Fibroblast of skin of scalp (primary cell): ENCODE measurements at places on chromosomes 6 and 20.
A peak's percentile ranks its signal among the peaks of the same experiment; 100 is the strongest.

GRCh38 chr6:16257999-16258708 is 19.8 kb downstream of the GMPR start:
- DNase-seq = no peak

DNA sequence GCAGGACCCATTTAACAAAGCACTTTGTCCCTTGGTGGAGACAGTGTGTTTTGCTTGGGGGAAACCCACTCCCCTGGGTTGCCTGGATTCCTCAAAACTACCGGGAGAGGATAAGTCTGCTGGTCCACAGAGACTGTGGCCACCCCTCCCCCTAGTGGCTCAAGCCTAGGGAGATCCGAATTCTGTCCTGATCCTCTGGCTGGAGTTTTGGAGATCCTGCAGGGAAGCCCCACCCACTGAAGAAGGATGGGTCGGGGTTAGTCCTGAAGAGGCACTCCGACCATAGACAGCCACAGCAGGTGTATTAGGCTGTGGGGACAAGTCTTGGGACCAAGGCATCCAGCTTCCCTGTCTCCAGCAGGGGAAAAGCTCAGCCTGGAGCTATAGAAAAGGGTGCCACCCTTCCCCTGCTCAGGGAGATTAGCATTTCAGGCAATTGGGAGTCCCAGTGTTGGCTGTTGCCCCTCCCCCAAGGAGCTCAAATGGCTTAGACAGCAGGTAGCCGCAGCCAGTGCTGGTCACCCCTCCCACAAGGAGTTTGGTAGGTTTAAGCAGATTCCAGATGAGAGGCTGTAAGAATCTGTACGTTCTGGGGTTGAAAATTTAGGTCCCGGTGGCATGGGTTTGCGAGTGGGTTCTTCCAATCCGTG is 750.0 kb downstream of the TBC1D32 start:
- DNase-seq = no peak

GRCh38 chr6:169752074-169752623 is 727 bp downstream of the ERMARD start:
- DNase-seq = no peak

- DNase-seq = peak; percentile 82
Observed at GRCh38 chr20:19495905-19496703, 262.0 kb upstream of the RIN2 start.

DNA sequence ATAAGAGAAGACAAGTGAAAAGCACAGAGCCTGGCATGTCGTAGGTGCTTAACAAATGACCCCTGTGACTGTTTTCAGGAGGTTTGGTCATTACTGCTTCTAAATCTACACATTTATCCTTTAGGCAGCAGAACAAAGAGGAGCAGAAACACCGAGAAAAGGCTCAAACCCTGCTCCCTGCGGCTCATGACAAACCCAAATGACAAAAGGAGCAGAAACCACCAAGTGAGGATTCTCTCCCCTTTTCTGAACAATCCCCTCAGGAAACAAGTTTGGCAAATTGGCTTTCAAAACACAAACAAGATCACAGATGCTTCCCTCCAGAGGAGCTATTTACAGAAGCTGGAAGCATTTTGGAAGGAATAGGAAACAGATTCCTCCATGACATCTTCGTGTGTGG is 15.8 kb upstream of the SIRPG start:
- no peak for DNase-seq

DNA sequence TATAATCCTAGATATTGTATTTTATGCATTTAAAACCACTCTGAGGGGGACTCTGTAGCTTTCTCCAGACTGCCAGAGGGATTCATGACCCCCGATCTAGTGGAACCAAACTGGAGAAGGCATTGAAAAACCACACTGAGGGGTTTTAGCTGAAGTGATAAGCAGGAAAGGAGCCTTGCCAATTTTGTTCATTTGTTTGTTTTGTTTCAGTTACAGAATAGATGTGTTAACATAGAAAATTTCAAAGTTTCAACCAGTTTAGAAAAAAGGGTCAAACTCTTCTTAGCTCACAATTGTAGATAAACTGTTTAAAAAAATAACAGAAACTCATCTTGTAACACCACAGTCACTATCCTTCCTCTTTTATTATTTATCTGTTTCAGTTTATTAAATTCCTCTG is 19.8 kb downstream of the TAB2 start:
- DNase-seq = no peak

DNA sequence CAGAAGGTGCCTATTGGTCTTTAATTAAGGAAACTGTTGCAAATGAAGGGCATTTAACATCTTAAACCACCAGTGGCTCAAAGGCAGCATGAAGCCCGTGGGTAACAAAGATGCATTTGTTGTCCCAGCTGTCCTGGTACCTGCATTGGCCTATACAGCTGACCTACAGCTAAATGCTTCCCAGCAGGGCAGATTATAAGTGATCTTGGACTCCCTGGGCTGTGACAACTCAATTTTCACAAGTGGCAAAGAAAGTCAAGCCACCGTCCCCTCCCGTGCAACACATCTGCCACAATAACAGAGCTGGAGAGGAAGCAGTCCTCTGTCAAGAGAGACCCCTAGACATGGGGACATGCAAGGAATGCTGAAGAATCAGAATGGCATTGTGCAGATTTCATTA is 31.5 kb upstream of the EDN3 start:
- no peak for DNase-seq

GRCh38 chr20:4195499-4195898 is 180.1 kb upstream of the RNF24 start:
- DNase-seq = peak; percentile 48

DNA sequence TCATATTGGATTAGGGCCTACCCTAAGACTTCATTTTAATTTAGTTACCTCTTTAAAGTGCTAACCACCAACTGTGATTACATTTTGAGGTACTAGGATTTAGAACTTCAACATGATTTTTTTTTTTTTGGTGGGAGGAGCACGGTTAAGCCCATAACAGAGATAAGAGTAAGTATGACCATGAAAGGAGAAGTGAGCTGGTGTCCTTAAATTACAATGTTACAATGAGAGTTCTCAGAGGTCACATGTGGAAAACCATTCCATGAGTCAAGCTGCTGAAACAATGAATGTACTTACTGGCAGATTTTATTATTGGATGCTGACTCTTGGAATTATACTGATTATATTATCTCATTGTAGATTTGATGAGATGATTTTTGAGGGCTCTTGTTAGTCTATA is 779.3 kb upstream of the CITED2 start:
- no peak for DNase-seq

GRCh38 chr20:3156811-3157619 is 2.6 kb downstream of the FASTKD5 start:
- DNase-seq = no peak

- no peak for DNase-seq
Observed at GRCh38 chr6:89580997-89581666, 57.4 kb downstream of the LYRM2 start.

GRCh38 chr6:130466748-130467061 is 100.9 kb downstream of the TMEM200A start:
- no peak for DNase-seq

- no peak for DNase-seq
Observed at GRCh38 chr6:149859938-149860337, 4.2 kb downstream of the LRP11 start.

- DNase-seq = no peak
Observed at GRCh38 chr20:37419774-37420542, 74.0 kb downstream of the SRC start.

DNA sequence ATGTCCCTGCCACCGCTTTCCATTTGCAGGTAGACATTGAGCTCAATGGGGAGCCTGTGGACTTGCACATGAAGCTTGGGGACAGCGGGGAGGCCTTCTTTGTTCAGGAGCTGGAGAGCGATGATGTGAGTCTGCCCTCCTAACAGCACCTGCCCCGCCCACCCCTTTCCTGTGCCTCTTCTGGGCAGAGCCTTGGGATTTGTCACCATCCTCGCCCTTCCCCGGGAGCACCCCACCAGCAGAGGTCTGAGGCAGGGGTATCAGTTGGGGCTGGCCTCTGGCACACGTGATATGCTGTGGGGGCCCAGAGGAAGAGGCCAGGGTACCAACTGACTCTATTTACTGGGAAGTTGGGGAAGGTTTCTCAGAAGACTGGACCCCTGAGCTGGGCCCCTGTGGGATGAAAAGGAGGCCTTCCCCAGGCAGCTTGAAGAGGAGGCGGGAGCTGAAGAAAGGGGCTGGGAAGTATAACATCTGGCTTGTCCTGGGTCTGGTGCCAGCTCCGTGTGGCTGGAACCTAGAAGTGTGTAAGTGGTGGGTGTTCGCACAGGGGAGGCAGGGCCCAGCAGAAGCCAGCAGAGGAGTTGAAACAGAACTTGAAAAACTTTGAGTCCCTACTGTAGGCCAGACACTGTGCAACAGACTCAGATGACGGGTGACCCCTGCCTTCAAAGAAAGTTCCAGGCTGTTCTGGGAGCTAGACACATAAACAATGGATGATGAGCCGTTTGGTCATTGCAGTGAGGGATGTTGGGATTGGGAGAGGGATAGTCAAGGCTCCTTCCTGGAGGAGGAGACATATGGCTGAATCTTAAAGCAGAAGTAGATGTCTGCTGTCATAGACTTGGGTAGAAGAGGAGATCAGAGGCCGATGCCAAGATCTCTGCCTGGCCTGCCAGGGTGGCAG is 7.2 kb downstream of the LPIN3 start:
- DNase-seq = no peak

DNA sequence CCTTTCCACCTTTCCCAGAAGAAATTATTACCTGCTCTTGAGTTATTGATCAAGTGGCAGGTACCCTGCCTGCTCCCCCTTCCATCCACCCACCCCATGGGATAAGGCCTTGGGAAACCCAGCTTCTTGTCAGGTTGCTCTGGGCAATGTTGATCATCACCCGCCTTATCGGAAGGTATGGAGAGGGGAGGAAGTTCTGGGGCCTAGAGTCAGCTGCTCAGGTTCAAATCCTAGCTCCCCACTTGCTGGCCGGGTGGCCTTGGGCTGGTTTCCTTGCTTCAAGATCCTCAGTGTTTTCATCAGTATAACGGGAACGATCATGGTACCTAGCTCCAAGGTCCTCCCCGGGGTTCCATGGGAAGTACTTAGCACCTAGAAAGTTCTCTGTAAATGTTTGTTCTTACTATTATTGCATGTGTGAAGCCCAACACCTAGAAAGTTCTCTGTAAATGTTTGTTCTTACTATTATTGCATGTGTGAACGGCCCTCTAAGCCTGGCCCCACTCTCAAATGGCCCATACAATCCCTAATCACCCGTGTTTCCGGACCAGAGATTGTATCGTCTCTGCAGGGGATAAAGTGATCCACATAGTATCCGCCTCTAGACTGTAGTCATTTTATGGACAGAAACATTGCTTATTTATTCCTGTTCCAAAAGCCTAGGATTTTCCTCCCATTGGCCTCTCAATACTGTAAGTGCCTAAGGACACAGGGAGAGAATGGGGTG is 1.1 kb upstream of the PREX1 start:
- DNase-seq = no peak

- DNase-seq = peak; percentile 18
Observed at GRCh38 chr6:41460742-41461336, 85.3 kb upstream of the FOXP4 start.

DNA sequence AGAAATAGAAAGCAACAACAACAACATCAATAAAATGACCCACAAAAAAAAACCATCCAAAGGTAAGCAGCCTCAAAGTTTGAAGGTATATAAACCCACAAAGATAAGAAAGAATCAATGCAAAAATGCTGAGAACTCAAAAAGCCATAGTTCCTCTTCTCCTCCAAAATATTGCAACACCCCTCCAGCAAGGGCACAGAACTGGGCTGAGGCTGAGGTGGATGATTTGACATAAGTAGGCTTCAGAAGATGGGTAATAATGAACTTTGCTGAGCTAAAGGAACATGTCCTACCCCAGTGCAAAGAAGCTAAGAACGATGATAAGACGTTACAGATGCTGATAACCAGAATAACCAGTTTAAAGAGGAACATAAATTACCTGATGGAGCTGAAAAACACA is 188.8 kb upstream of the BTBD3 start:
- DNase-seq = no peak

DNA sequence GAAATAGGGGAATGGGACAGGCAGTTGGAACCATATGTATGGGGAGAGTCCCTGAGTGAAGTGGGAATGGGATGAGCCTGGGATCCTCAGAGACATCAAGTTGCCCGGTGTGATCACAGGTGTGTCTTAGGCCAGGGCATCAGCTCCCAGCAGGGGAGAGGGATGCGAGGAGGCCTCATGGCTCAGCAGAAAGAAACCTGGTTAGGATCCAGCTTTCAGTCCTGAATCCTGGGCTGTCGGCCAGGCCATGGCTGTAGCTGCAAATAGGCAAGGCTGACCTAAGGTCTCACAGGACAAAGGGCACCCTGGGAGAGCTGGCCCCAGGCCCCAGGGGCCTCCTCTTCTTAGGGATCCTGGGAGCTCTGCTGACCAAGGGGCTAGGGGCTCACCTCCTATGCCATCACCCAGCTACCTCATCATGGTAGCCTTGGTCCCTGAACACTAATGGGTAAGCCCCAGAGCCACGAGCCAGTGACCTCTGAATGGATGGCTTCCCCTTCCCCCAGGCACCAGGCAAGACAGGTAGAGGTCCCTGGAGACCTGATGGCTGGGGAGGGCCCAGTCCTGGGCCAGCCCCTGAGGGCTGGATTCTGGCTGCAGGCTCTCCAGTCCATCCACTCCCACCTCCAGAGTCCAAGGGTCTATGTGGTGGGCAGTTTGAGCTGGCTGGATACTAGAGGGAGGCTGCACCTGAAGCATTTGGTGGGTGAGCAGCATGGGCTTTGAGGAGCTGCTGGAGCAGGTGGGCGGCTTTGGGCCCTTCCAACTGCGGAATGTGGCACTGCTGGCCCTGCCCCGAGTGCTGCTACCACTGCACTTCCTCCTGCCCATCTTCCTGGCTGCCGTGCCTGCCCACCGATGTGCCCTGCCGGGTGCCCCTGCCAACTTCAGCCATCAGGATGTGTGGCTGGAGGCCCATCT is at the start of gene SLC22A7:
SLC22A7 (plus strand) TSS at position 617 of the 921 bp plus-strand sequence; CDS start at position 716, 99 bp downstream.
- no peak for DNase-seq

DNA sequence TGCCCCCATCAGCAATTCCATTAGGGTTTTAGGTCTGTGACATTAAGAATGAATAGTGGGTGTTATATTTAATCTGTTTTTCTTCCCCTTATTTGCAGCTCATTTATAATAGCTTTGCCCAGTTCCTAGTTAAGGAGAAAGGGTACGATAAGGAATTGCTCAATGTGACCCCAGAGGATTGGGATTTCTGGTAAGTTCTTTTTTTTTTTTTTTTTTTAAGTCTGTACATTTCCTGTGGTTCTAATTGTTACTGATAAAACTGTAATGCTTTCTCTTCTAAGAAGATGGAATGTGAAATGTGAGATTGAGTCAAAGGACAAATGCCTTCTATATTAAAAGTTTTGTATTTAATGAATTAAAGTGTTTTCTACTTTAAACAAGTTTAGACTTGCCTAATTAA is 5.5 kb downstream of the NT5DC1 start:
- DNase-seq = peak; percentile 9

- no peak for DNase-seq
Observed at GRCh38 chr20:49203746-49204145, 15.5 kb upstream of the DDX27 start.

DNA sequence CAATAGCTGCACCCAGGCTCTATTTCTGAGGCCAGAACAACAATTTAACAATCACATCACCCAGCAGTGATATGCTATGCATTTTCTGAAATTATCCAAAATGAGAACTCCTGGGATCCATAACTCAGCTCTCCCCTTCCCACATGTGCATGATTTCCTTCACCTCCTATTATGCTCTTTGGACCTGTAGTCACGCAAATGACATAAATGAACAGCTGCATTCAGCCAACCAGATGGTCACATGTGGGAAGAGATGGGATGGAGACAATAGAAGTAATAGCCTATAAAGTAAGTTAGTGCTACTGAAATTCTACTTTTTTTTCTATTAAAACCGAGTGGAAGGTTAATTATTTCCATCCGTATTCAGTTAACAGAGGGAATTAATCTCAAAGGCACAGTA is 662.1 kb upstream of the ID4 start:
- no peak for DNase-seq
